ENCODE measurements at places on chromosomes 1 and 21. TPM values are rescaled to one million over a fixed set of nuclear protein-coding genes. Genes with fewer than 3 reads are reported as not detected.

Gene KCND3
- under 0.01 TPM for total RNA-seq

Gene HNRNPCL1
- total RNA-seq, result not detected

Gene GJB5
- total RNA-seq, result not detected

Gene TNFSF4
- total RNA-seq, result 0.62 TPM

Gene MFSD2A
- total RNA-seq, result 5.9 TPM

Gene FPGT
- 10.3 TPM for total RNA-seq

Gene KCNK2
- not detected for total RNA-seq

Gene RNU1-1
- total RNA-seq, result under 0.01 TPM

Gene ERICH3
- total RNA-seq, result not detected

Gene UTS2
- not detected for total RNA-seq

Gene ALPL
- total RNA-seq, result 5.1 TPM

Gene VAV3
- 8.8 TPM for total RNA-seq

Gene FLG
- not detected for total RNA-seq

Gene SRGAP2B
- total RNA-seq, result 11.4 TPM

Gene KRTAP19-6
- total RNA-seq, result not detected

Gene PTP4A2
- total RNA-seq, result 306 TPM

Gene DIO1
- not detected for total RNA-seq

Gene AQP10
- not detected for total RNA-seq

Gene GSTM1
- 16.3 TPM for total RNA-seq

Gene CYP4B1
- not detected for total RNA-seq

Gene VAMP3
- total RNA-seq, result 133 TPM

Gene GOLT1A
- total RNA-seq, result 5.0 TPM

Gene KRTAP7-1
- total RNA-seq, result not detected

Gene PCP4L1
- not detected for total RNA-seq

Gene NUF2
- 6.8 TPM for total RNA-seq

Gene FMOD
- 0.79 TPM for total RNA-seq

Gene TMEM61
- 0.41 TPM for total RNA-seq

Gene TATDN3
- total RNA-seq, result 21.7 TPM

Gene TMEM269
- 0.04 TPM for total RNA-seq

Gene VSIG8
- total RNA-seq, result 0.07 TPM

Gene TPTE
- total RNA-seq, result not detected

Gene FMN2
- total RNA-seq, result 0.33 TPM

Gene PITHD1
- total RNA-seq, result 37.6 TPM

Gene TMEM79
- 3.0 TPM for total RNA-seq

Gene IL22RA1
- 0.21 TPM for total RNA-seq

Gene FYB2
- not detected for total RNA-seq

Gene KANK4
- 10.5 TPM for total RNA-seq

Gene C2CD2
- 15.8 TPM for total RNA-seq

Gene SLC6A17
- 0.75 TPM for total RNA-seq

Gene G0S2
- 164 TPM for total RNA-seq

Gene CAMSAP2
- 31.9 TPM for total RNA-seq

All from kidney epithelial cell (primary cell).